HFFc6 (cell line): ENCODE measurements at places on chromosomes 5 and 9.

GRCh38 chr5:157106630-157107461 lies 2.0 kb downstream of the HAVCR2 start:
- DNase-seq = no peak

GRCh38 chr5:154466147-154466546 lies 11.9 kb downstream of the HAND1 start:
- no peak for DNase-seq

GRCh38 chr9:110936237-110936636 lies 102.0 kb downstream of the LPAR1 start:
- no peak for DNase-seq

DNA sequence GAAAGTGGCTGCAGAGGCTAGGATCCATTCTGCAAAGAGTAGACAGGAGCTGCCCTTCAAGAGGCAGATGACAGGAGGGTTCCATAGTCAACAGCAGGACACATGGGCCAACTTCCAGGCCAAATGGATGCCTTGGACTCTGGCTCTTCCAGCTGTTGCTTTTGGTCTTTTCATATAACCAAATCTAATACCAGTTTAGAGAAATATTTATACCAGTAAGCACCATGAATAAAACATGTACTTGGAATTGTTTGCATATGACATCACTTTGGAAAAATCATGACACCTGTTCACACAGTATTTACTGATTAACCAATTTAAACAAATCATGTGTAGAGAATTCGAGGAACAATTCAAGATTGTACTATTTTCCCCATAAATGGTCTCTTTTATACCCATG lies 481.3 kb downstream of the DMRT2 start:
- no peak for DNase-seq

- DNase-seq = no peak
Measured at GRCh38 chr5:45382583-45382982, 313.6 kb downstream of the HCN1 start.

GRCh38 chr9:108153416-108153815 lies 663.8 kb upstream of the KLF4 start:
- DNase-seq = no peak
